ENCODE measurements at places on chromosomes 13 and 19. TPM values are rescaled to one million over a fixed set of nuclear protein-coding genes. Genes with fewer than 3 reads are reported as not detected.

- no peak for DNase-seq
Observed at GRCh38 chr13:37094099-37094498, 11.4 kb downstream of the CSNK1A1L start.

- no peak for DNase-seq
Observed at GRCh38 chr13:85148009-85148408, 651.2 kb downstream of the SLITRK6 start.

GRCh38 chr13:46893221-46893740, 3.6 kb downstream of the HTR2A start:
- no peak for DNase-seq

DNA sequence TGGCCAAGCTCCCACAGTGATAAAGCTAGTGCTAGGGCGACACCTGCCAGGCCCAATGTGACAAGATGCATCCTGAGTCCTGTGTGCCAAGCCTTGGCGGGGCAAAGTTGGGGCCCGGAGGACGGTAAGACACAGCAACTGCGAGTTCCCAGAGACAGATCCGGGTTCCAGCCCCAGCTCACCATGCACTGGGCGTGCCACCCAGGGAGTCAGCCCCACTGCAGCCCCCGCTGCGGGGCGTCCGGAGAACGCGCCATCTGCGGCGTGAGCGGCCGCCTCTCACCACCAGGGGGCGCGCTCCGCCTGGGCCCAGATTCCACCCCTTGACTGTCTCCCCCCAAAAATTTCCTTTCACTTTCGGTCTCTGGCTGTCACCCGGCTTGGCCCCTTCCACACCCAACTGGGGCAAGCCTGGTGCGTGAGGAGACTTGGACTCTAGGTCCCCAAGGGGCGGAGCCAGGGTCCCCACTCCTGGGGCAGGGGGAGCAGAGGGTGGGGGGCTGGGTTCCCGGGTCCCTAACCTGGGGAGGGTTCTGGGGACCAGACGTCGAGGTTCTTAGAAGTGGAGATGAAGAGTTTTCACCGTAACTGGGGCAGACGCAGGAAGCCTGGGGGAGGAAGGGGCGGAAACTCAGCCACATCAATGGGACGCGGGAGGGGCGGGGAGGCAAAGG, at the start of gene FLT3LG:
Gene FLT3LG, plus strand, starts transcription at position 348 of the 674 bp plus-strand sequence. CDS start 425 bp downstream, outside the sequence.
- DNase-seq, result peak; percentile 94

- DNase-seq, result no peak
Observed at GRCh38 chr19:13788991-13789390, 6.3 kb upstream of the ZSWIM4 start.

DNA sequence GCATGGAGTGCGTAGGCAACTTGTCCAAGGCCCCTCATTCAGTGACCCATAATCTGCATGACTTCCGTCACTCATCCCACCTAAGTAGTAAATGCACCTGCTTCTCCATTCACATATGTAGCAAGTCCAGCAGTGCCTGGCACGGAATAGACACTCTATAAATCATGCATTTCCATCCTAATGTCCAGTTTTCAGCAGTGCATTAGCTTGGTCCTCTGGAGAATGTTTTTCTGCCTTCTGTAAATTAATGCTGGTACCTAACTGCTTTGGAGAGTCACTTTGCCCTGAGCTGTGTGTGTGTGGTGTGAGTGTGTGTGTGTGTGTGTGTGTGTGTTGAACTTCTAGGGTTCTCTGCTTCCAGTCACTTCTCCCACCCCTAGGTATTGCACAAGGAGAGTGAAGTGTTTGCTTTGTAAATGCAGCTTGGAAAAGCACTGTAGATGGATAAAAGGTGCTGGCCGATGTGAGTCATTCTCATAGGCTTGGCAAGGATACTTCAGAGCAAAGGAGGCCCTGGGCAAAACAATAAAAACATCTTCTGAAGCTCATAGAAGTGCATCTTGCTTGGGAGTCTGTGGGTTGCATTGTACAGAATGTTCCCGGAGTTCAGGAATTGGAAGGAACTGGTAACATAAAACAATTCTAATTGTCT, 181.8 kb downstream of the KATNAL1 start:
- DNase-seq, result peak; percentile 22

GRCh38 chr19:44725684-44726083, 22.8 kb upstream of the BCL3 start:
- no peak for DNase-seq

GRCh38 chr13:109870274-109870673, 83.9 kb upstream of the IRS2 start:
- DNase-seq, result no peak

GRCh38 chr13:58187881-58188280, 556.3 kb downstream of the PCDH17 start:
- DNase-seq, result no peak

- DNase-seq, result no peak
Observed at GRCh38 chr13:43848001-43848649, 31.4 kb downstream of the CCDC122 start.

DNA sequence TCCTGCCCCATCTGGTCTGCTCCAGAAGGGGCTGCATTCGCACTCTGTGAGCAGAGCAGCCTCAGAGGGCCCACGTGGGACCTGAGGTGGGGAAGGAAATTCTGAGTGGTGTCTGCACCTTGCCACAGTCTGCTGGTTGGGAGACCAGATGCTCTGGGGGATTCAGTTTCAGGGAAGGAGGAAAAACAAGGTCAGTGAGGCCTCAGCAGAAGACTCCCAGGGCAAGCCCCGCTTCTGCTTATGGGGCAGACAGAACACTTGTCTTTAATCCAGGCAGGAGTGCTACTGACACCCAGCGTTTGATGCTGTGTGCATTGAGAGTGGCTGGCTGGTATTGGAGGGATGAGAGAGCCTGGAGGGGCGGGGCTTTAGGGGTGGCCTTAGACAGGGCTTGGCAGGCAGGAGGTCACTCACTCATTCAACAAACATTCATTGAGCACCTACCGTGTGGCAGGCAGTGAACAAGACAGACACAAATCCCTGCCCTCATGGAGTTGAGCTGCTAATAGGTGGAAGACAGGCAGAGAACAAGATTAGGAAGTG, 4.9 kb upstream of the CLEC17A start:
- no peak for DNase-seq

- no peak for DNase-seq
Observed at GRCh38 chr13:37587236-37587635, 11.3 kb downstream of the POSTN start.

GRCh38 chr19:15469513-15470297, 5.4 kb upstream of the RASAL3 start:
- no peak for DNase-seq

- DNase-seq, result no peak
Observed at GRCh38 chr13:92187378-92187989, 789.1 kb downstream of the GPC5 start.

- DNase-seq, result no peak
Observed at GRCh38 chr13:76293346-76293745, 592.9 kb downstream of the KCTD12 start.

DNA sequence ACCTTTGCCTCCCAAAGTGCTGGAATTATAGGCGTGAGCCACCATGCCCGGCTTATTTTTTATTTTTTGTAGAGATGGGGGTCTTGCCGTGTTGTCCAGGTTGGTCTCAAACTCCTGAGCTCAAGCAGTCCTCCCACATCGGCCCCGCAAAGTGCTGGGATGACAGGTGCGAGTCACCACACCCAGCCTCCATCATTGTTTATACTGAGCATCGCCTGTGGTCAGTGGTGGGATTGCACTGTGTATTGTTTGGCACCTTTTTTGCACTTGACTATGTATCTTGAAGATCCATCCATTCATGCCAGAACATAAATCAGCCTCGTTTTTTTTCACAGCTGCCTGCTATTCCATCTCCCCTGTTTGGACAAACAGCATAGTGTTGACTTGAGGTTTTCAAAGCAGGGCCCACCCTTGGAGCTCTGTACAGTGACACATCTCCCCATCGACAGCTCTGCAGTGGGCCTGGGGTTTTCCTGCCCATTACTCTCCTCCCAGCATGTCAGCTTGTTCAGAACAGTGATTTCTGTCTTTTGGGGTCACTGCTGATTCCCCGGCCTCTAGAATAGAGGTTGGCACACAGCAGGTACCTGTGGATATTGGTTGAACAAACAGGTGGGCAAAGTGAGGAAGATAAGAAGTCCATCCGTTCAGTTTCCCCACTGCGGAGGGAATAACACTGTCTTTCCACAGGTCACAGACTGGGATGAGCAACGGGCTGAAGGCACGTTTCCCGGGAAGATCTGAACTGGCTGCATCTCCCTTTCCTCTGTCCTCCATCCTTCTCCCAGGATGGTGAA, 8.2 kb upstream of the UPK1A start:
- DNase-seq, result no peak

- DNase-seq, result no peak
Observed at GRCh38 chr13:34040863-34041262, 222.9 kb downstream of the RFC3 start.

DNA sequence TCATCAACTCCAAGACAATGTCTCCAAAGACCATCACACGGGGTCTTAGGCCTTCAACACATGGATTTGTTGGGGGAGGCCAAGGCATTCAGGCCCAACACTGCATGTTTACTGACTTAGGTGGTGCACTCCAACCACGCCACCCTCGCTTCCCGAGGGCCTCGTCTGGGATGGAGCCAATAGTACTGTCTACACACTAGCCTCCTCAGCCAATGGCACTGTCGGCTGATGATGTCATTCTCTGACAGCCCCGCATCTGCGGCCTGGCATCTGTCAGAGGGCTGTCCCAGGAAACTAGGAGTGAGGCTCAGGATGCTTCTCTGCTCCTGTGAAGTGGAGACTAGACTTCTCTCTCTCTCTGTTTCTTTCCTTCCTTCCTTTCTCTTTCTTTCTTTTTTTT, 96.6 kb downstream of the TEX26 start:
- no peak for DNase-seq

DNA sequence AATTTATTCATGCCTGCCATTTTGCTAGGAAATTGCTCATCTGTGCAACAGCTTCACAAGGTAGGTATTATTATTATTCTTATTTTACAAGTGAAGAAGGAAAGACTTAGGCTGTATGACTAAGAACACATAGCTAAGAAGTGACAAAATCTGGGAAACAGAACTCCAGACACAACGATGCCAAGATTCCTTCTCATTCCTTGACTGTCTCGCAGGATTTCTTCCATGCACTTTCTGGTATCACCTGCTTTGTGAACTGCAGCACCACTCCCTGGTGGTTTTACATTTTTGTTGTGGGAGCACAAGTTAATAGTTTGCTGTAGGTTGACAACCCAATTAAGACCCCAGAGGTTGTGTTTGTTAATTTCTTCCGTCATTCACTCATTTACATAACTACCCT, 188.5 kb downstream of the LACC1 start:
- DNase-seq, result no peak

GRCh38 chr19:4576016-4576933, 16.8 kb upstream of the SEMA6B start:
- no peak for DNase-seq

- no peak for DNase-seq
Observed at GRCh38 chr13:32135056-32135390, 103.4 kb downstream of the FRY start.

- DNase-seq, result no peak
Observed at GRCh38 chr13:79191501-79191900, 214.6 kb downstream of the RBM26 start.

GRCh38 chr13:42524487-42525034, 49.4 kb upstream of the TNFSF11 start:
- no peak for DNase-seq

DNA sequence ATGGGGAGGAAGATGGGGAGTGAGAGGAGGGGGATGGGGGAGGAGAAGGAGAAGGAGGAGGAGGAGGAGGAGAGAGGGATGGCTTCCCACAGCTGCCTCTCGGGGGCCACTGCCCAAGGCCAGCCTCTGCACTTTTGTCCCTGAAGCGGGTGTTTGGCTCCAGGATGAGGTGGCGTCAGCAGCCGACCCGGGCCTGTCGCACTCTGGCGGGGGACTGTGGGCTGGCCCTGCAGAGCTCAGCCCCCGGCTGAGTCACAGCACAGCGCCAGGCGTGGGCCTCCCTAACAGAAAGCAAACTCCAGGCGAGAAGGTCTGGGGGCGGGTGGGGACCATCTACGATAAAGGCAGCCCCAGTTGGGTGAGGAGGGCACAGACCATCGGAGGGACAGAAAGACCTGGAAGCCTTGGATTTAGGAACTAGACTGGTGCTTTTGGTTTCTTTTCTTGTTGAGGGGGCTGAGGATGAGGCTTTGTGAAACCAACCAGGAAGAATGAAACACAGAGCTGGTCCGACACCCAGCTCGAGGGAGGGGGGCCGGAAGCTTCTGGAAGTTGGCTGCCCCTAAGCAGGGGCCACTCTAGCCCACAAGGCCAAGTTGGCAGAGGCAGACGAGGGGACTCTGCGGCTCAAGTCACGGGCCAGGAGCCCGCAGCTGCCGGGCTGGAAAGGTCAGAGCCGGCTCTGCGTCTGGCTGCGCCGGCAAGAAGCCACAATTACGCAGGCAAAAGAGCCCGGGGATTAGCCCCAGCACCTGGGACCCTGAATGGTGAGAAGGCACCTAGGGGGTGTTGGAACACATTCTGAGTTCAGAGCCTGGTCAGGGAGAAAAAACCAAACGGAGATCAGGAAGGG, 18.2 kb downstream of the LSM4 start:
- DNase-seq, result peak; percentile 98

GRCh38 chr13:61777899-61778298, 362.2 kb upstream of the PCDH20 start:
- no peak for DNase-seq

DNA sequence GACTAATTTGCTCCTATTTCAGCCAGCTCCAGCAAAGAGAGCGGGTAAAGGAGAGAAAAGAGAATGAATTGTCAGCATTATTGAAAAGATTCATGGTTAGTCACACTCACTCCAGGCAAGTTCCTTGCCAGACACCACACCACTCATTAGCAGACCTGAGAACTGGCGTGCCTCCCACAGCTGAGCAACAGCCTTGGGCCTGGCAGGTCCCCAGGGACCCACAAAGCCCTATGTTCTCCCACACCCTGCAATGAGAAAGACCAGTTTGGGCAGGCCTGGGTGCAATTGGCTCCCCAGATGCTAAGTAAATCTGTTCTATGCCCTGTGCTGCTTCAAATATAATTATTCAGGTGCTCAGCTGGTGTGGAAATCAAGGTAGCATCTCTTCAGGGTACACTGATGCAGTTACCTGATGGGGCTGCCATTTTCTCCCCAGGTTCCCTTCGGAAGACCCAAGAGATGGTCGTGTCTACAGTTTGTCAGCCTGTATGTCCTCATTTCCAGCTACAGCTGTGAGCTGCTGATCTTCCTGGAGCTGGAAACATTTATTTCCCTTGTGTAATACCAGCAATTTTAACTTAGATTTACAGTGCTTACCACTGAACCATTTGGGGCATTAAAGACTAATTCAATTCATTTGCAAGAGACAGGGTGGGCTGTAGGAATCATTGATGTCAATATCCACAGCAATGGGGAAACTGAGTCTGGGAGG, 405.0 kb downstream of the COG6 start:
- no peak for DNase-seq

Gene PRR20A
- total RNA-seq, result not detected

Gene FXYD7
- 0.48 TPM for total RNA-seq

Gene CYP4F8
- not detected for total RNA-seq

Gene ANKRD24
- total RNA-seq, result 1.4 TPM

Gene LILRB4
- total RNA-seq, result 14.2 TPM

Gene TMEM38A
- total RNA-seq, result 2.1 TPM

Gene MAMSTR
- 0.58 TPM for total RNA-seq

Gene WDR88
- not detected for total RNA-seq

Gene LILRB1
- 10.5 TPM for total RNA-seq

Gene MED25
- 40.4 TPM for total RNA-seq

Gene RGL3
- total RNA-seq, result 18.8 TPM

Gene TMEM59L
- 2.0 TPM for total RNA-seq

Gene HDGFL2
- total RNA-seq, result 22.8 TPM

Gene CHERP
- total RNA-seq, result 34.3 TPM

Gene ERCC5
- 43.8 TPM for total RNA-seq

Gene ZNF486
- total RNA-seq, result 2.9 TPM

Gene DACH1
- total RNA-seq, result 2.3 TPM

Gene KLF5
- 1.2 TPM for total RNA-seq

Gene ZNF606
- 7.9 TPM for total RNA-seq
